Cortex of kidney (tissue), 1 donor: ENCODE measurements at places on chromosomes 12 and 14.

- no peak for DNase-seq
Observed at GRCh38 chr14:53766601-53767000, 190.0 kb downstream of the BMP4 start.

GRCh38 chr12:72241552-72241951 is 30.6 kb upstream of the TRHDE start:
- DNase-seq, result no peak

GRCh38 chr14:105281371-105282097 is 19.3 kb downstream of the BRF1 start:
- DNase-seq, result no peak

DNA sequence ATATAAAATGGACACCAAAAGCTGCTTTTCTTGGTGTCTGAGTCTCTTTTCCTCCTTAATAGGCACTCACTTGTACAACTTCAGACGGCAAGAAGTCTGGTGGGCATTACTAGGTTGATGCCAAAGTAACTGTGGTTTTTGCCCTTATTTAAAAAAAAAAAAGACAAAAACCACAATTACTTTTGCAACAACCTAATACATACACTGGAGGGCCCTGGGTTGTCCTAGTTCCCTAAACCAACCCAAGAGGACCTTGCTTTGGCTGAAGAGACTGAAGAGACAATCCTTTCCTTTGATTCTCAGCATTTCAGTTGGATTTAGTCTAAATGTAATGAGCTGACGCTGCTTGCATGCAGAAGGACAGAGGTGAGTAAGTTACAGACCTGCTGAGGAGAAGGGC is 16.2 kb upstream of the PLEKHG3 start:
- no peak for DNase-seq

DNA sequence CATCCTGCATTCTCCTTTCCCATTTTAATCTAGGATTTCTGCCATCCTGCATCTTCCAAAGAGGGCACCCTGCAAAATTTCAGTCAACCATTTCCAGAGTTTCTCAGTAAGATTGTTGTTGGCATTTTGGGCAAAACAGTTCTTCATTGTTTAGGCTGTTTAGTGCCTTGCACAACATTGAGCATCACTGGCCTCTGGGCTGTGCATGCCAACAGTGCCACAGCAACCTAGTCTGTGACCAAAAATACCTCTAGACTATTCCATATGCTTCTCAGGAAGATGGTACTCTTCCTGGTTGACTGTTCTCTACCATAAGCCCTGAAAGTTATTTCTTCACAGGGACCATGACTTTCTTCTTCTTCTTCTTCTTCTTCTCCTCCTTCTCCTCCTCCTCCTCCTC is 32.5 kb upstream of the ISM2 start:
- no peak for DNase-seq

DNA sequence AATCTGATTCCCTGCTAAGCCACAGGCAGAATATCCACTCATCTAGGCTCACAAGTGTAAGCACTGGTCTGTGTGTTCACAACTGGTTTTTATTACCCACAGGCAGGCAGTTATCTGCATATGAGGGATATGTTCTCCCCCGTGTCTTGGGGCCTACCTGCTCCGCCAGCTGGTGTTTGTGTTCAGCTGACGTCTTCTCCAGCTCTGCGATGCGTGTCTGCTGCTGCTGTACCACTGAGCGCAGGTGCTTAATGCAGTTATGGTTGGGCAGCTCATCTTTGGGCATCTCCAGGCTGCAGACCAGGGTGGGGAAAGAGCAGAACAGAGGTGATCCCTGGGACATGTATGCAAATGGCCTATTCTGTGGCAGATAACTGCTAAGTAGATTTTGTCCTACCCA is 13.7 kb downstream of the RNF41 start:
- no peak for DNase-seq

DNA sequence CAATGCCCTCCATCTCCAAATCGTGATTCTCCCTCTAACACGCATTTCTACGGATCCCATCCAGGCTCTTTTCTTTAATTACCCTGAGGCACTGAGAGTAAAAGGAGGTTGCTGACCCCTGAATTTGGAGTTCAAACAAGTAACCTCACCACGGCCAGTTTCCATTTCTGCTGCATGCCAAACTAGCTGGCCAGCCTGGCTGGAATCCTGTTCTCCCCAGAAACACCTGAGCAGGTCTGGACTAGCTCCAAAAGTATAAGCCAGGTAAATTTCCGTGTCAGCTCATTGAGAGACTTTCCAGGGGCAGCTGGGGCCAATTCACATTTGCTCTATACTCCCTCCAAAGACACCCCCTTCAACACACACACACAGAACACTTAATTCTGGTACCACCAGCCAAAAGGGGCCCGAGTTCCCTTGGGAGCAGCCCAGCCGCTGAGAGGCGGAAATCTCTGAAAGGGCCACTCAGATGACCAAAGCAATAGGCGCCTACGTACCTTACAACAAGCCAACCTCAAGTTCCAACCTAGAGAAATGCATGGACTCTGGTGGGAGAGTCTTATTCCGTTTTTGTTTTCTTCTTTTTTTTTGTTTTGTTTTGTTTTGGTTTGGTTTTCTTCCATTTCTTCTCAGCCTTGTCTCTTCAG is 131.4 kb downstream of the NDUFA12 start:
- no peak for DNase-seq

GRCh38 chr14:92680781-92681650 is 67.4 kb downstream of the LGMN start:
- DNase-seq, result no peak

GRCh38 chr14:74952697-74953484 is 2.5 kb downstream of the PGF start:
- no peak for DNase-seq

DNA sequence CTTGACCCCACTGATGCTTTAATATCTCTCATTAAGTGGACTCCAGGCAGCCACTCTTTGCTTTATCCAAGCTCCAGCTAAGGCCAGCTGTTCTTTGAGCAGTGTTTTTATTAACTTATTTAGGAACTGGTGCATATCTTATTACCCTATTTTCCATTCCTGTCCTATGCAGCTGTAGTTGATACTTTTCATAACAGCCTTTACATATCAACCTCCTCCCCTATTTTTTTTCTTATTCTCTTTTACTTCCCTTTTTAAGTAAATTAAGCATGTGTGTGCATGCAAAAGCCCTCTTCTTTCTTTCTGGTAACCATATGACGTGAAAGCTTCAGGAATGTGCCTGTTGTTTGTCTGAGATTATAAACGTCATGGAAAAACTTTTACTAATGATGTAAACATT is 121.2 kb downstream of the PTPRQ start:
- DNase-seq, result no peak
